ENCODE measurements at places on chromosomes 4 and X.
A peak's percentile ranks its signal among the peaks of the same experiment; 100 is the strongest.

DNA sequence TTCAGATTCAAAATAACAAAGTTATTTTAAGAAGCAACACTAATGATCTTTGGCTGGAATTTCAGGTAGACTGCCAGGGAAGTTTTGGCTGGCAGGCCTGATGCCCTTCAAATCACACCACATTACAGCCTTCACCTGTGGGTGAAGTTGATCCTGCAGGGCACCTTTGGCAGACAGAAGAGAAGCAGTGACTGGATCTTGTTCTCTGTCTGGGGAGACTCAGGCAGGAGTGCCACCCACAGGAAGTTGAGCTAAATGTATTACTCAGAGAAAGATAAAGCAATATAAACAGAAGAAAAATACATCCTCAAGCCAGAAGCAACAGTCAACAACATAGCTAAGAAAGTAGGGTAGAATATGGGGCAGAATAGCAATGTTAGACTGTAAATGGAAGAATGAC, 12.8 kb upstream of the CFAP299 start:
- peak; percentile 66 for DNase-seq

GRCh38 chrX:69388526-69388925, 115.6 kb upstream of the NALF2 start:
- peak; percentile 87 for DNase-seq

DNA sequence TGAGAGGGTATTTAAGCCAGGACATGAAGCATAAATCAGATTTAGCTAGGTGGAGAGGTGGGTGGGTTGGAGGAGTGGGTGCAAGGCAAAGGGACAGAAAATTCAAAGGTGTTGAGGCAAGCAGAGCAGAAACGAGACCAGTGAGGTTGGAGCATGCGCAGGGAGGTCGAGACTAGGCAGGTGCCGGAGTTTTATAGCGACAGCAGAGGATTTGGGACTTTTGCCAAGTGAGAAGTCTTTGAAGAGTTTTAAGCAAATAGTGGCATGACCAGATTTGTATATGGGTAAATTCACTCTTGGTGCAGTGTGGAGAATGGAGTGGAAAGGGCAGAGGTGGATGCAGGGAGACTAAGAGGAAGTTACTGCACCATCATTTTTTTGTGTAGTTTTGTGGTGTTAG, 107.0 kb upstream of the TLR2 start:
- DNase-seq = peak; percentile 37

DNA sequence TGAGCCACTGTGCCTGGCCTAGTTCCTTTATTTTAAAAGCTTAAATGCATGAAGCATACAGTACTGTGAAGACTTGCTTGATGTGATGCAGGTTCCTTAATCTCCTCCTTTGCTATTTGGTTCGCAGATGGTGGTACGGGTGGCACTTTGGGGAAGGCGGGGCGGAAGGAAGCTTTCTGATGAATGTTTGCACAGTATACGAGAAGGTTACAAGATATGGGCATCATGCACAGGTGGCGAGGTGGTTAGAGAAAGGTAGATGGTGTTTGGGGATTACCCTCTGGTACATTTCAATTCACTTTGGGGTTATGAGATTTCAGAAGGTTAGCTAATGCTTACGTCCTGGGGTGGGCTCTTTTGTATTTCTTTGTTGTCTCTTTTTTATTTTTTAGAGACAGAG, 17.2 kb downstream of the RHOH start:
- no peak for DNase-seq

- no peak for DNase-seq
These were observed 24.2 kb downstream of the ERVMER34-1 start for GRCh38 chr4:52726826-52727580.

GRCh38 chrX:150438165-150438564, 75.0 kb downstream of the MAMLD1 start:
- no peak for DNase-seq

GRCh38 chr4:165325732-165326512, 1.5 kb upstream of the MSMO1 start:
- DNase-seq = peak; percentile 7

- peak; percentile 15 for DNase-seq
These were observed 27.7 kb downstream of the UTP14A start for GRCh38 chrX:129933700-129934099.

- no peak for DNase-seq
These were observed 179.6 kb downstream of the ANTXR2 start for GRCh38 chr4:79893456-79893855.

DNA sequence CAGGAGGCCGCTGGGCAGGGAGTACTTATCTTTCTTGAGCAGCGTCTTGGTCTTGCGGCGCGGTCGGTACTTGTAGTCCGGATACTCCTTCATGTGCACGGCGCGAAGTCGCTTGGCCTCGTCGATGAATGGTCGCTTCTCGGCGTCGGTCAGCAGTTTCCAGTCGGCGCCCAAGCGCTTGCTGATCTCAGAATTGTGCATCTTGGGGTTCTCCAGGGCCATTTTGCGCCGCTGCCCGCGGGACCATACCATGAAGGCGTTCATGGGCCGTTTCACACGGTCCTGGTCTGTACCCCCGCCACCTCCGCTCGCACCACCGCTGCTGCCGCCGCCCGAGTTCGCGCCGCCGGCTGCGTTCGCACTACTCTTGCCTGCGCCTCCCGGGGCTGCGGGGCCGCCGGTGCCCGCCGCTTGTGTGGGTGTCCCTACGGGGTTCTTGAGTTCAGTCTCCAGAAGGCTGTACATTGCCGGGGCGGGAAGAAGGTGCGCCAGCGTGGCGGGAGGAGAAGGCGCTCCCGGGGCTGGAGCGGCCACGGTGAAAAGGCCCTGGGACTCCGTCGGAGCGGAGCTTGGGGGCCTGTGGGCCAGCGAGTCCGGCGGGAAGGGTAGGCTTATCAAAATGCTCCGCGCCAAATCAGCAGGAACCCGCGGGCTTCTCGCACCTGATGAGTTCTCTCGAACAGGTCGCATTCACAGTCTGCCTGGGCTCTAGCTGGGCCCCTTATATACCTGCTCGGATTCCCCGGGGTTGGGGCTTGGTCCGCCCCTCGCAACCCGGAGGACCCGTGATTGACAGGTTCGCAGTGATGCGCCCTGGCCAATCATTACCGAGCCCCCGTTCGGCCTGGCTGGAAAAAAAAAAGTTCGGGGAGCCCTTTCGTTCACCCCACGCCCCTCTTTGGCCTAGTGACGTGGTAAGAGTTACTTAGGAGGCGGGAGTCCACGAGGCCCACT, at the start of gene SOX3:
SOX3 (minus strand) TSS at position 699 of the 954 bp plus-strand sequence; CDS start at position 690, 9 bp downstream.
- no peak for DNase-seq

GRCh38 chrX:45445745-45446412, 245.2 kb upstream of the DIPK2B start:
- DNase-seq = no peak

- DNase-seq = no peak
These were observed 157.3 kb upstream of the LDB2 start for GRCh38 chr4:17055788-17056187.

DNA sequence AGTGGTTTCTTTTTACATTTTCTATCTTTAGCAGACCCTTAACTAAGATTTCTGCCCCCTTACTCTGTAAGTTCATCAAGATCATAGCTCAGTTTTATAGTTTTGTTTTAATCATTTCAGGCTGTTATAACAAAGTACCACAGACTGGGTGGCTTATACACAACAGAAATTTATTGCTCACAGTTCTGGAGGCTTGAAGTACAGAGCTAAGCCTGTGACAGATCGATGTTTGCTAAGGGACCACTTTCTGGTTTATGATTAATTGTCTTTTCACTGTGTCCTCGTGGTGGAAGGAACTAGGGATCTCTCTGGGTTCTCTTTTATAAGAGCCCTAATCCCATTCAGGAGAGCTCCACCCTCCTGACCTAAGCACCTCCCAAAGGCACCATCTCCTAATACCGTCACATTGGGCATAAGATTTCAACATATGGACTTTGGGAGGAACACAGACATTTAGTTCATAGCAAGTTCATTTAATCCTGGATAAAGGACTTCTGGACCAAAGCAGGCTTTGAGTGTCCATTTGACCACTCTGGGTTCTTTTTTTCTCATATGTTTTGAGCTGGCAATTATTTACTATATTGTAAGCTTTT, 137.0 kb upstream of the IL15 start:
- no peak for DNase-seq

DNA sequence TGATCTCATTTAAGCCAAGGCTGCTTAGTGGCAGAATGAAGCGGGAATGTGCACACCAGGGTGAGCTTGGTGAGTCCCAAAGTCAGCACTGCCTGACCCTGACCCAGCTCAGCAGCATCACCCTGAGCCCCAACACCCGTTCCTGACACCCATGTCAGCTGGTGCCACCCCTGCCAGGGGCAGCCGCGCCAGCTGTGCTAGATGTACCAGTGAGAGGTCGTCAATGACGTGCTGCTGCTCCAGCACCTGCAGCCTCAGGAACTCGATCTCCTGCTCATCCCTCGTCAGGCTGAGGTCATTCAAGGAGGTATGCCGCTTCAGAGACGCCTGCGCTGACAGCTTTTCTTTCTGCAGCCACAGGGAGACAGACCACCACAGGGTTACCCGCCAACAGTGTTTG, 61.7 kb upstream of the C4orf50 start:
- no peak for DNase-seq

- DNase-seq = no peak
These were observed 1.8 kb downstream of the IL1RAPL1 start for GRCh38 chrX:28589046-28589445.

DNA sequence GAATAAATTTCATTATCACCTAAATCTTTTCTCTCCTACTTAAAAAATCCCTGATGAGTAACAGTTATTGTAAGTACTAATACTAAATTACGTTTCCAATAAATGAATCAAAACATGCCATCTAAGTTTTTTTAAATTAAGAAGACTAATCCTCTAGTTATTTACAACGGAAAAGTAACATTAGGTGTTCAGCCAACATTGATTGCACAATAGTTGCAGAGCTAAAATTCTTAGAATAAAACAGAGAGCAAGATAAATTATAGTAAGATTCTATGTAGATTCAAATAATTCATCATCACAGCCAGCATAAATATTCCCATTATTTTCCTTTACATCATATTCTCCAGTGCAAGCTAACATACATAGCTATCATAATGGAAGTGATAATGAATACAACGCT, 139.2 kb downstream of the HDX start:
- no peak for DNase-seq

- no peak for DNase-seq
These were observed 751.8 kb upstream of the POU3F4 start for GRCh38 chrX:82756272-82756671.

DNA sequence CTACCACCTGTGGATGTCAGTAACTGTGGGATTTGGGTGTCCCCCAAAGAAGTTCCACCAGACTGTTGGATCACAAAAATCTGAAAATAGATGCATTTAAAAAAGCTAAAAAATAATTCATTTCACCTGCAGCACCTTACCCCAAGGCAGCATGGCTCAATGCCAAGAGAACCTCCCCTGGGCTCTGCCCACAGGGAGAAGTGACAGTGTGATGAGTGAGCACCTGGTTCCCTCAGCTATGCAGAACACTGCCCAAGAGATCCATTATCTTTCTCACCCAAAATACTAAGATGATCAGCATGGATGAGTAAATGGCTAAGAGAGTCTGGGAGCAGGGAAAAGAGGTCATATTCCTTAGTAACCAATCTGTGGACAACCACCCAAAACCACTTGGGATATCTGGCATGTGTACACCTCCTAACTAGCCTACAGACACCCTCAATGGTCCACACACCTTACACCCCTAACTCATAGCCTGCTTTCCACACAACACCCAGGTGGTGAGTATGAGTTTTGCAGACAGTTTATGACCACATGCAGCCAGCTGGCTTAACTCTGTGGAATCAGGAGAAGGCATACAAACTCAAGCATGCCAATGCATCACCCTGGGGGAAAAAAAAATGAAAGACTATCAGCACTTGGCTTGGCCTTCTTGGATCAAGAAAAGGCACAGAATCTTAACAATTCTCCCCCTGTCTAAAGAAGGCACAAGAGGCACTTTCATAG, 416.5 kb upstream of the SMIM31 start:
- no peak for DNase-seq

DNA sequence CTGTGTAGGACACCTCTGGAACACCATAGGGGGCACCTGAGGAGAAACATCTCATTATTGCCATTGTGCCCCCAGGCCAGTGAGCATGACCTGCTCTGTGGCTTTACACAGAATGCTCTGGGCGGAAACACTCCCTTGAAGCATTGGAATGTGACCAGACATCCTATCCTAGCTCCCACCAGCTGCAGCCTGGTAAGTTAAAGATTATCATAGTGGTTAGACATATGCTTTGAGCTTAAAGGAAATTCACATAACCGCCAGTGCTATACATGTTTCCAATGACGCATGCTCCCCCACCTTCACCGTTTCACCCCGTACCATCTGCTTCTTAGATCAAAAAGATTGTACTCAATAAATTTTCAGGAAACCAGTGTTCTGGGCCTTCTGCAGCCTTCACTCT, 217.7 kb upstream of the CENPE start:
- peak; percentile 0 for DNase-seq

GRCh38 chr4:107719207-107719921, 670 bp downstream of the PAPSS1 start:
- DNase-seq = peak; percentile 74

GRCh38 chr4:7638489-7638888, 203.8 kb upstream of the PSAPL1 start:
- no peak for DNase-seq

DNA sequence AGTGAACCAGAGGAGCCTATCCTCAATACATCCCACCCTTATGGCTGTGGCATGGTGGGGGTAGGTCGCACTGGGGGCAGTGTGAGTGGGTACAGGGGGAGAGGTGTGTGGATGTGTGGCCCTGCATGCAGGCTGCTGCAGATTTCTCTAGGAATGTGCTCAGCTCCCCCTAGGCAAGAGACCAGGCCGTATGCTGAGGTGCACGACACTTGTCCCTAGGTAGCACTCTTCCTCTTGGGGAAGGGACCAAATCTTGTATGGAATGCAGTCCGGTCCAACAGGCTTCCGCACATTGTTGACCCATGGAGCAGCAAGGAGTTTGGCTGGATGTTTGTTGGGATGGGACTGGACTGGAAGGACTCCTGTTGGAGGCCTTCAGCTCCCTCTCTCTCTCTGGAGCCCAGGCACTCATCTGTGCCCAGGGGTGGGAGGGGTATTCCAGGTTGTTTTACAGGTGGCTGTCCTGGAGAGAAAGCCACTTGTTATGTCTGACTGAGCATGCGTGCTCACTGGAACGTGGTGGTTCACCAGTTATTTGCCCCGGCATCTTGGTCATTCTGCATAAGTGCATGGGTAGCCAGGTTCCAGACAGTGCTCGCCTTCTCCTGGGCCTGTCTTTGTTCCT, 55.1 kb downstream of the NBDY start:
- no peak for DNase-seq

DNA sequence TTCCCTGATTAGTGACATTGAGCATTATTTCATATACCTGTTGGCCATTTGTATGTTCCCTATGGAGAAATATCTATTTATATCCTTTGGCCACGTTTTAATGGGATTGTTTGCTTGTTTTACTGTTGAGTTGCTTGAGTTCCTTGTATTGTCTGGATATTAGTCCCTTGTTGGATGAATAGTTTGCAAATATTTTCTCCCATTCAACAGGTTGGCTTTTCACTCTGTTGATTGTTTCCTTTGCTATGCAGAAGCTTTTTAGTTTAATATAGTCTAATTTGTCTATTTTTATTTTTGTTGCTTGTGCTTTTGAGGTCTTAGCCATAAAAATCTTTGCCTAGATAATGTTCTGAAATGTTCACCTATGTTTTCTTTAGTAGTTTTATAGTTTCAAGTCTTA, 60.2 kb upstream of the HUWE1 start:
- no peak for DNase-seq
